ENCODE measurements at places on chromosomes 1 and 21.

GRCh38 chr1:71047635-71048607 lies at the start of gene PTGER3:
PTGER3 (minus strand) TSS chr1:71047816; CDS start chr1:71047577, 239 bp downstream.
- peak; percentile 65 for DNase-seq

DNA sequence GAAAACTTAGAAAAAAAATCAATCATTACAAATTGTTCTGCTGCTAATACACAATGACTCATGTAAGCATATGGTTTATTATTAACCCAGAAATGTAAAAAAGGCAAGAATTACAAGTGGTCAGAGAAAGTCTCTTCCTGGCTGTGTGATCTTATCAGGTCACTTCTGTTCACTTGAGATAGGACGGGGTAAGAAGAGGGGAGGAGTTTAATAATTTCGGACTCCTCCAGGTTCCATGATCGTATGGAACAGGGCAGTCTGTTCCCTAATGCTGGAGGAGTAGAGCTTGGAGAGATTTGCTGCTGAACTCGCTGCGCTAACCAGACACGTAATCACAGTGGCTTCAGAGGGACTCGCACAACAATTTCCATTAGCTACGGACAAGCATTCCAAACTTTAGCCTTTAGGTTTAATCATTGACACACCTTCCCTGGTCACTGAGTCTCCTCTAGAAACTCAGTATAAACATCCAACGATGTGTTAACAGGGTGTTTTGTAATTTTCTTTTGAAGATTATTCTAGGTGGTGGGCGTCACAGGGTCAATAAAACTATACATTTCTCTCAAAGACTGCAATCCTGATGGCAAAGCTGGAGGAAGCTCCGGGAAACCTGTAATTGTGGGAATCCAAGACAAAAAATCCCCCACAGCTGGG lies 1.3 kb downstream of the CRYZ start:
- DNase-seq: peak; percentile 48

- no peak for DNase-seq
Measured at GRCh38 chr1:86515597-86515996, 31.3 kb upstream of the CLCA4 start.

- DNase-seq: no peak
Measured at GRCh38 chr1:45557422-45557944, 6.9 kb downstream of the AKR1A1 start.

DNA sequence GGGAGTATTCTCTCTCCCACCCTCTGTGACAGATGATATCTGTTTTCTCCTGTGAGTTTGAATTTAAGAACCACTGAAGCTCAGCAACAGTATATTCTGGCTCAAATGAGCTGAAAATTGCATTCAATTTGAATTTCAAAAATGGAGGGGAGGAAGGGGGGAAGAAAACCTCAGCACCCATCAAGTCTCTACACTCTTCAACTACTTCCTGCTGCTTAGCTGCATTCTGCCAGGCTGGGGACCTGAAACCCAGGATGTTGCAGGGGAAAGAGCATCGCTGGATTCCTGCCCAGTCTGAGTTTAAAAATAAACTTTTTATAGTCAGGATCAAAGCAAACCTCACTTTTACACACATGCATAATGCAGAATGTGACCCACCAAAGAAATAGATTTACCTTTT lies 214.3 kb upstream of the ESRRG start:
- DNase-seq: no peak

- no peak for DNase-seq
Measured at GRCh38 chr1:70440642-70441391, 29.7 kb downstream of the CTH start.

DNA sequence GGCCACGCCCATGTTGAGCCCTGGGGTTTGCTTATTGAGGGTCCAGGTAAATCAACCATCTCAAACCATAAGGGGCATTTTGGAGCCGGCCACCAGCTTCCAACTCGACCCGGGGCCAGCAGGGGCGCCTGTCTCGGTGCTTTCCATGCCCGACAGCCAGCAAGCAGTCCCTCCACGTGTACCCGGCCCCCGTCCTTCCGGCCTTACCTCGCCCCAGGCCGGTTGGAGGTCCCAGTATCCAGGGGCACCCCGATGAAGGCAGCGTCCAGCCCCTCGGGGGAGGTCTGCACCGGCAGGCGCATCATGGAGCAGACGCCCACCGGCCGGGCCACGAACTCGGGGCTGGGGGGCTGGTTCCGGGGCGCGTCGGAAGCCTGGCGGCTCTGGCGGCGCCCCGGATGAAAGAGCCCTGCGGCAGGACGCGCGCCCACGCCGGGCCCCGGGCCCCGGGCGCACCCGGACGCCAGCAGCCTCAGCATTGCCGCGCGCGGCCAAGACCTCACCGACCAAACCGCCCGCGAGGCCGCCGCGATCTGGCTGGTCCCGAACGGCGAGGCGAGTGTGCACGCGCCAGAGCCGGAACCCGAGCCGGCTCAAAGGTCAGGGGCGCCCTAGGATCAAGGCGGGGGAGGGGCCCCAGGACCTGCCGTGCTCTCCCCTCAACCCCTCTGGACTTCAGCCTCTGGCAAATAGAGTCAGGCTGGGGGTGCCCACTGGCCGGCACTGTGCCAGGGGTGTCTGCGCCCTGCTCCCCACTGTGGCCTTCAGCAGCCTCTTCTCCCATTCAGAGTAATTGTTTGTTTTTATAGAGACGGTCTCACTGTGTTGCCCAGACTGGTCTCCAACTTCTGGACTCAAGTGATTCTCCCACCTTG lies at the start of gene AGMAT:
Gene AGMAT (minus strand): TSS at position 563 of the 875 bp plus-strand sequence. CDS start 84 bp downstream, at position 479.
- DNase-seq: peak; percentile 72

DNA sequence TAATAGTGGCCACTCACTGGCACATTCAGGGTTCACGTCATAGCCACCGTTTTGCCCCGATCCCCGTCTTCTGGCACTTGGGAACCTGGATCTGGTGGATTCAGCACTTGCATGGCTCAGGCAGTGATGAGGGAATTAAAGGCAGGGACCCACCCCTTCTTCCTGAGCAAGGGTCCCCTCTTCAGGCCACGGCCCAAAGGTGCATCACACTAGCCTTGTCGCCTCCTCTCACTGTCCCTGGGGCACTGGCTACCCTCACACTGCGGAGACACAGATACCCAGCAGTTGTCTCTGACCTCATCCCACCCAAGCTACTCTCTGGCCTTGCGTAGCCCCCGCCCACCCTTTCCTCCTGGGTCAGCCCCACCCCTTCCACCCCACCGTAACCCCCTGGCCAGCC lies 19.9 kb upstream of the LDLRAP1 start:
- no peak for DNase-seq

DNA sequence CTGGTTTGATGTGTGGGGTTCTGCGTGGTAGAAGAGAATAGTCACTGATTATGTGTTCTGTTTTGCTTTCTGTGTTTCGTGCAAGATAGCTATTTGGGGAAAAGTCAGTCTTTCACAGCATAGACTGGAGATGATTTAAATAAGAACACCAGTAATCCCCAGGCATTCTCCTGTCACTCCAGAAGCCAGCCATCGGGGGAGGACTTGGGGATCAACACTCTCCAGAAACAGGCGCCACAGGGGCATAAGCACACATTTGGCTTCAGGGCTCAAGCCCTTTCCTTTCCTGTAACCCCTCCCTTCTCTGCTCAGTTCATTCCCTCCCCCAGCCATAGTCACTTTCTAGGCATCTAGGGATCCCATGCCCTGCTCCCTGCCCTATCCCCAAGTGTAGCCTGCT lies 97.3 kb upstream of the BEND5 start:
- no peak for DNase-seq

DNA sequence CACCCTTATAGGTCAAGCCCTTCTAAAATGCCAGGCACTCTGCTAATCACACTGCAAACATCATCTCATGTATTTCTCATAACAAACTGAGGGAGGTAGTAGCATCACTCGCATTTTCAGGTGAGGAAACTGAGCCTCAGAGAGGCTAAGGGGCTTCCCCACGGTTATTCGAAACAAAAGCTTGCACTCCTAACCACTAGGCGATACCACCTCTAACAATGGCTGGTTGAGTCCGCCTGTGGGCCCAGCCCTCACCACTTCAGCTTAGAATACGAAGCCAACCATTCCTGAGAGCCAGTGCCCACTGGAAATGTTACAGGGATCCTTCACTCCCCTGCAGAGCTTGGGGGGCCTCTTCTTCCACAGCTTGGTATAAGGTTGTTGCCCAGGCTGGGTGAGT lies 65.3 kb upstream of the TENT5C start:
- no peak for DNase-seq

GRCh38 chr1:21217812-21218596 lies 41.3 kb upstream of the EIF4G3 start:
- no peak for DNase-seq
